Hematopoietic multipotent progenitor cell treated with erythropoietin and hydrocortisone succinate and interleukin-3 and kit ligand, for 4 days (in vitro differentiated cells): ENCODE measurements at places on chromosomes 1 and 21.

DNA sequence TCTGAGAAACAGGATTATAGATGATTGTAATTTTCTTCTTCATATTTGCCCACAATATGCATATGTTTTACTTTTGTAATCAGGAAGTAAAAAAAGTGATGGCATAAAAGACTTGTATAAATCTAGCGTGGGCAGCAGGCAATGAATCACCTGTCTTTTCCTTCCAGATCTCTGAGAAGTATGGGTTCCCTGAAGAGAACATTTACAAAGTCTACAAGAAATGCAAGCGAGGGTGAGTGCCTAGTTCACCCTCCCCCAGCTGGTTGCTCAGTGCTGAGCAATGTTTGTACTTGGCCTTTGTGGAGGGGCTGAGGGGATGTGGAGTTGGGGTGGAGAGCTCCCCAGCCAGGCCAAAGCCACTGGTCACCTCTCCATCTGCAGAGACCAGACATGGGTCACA, 30.7 kb downstream of the GRHL3 start:
- no peak for DNase-seq

GRCh38 chr1:19974822-19975416, 4.5 kb downstream of the PLA2G2A start:
- peak; percentile 58 for DNase-seq

- DNase-seq, result no peak
Measured at GRCh38 chr1:167683641-167684502, 37.9 kb upstream of the MPZL1 start.

GRCh38 chr1:204873176-204873575, 2.5 kb downstream of the NFASC start:
- DNase-seq, result no peak

DNA sequence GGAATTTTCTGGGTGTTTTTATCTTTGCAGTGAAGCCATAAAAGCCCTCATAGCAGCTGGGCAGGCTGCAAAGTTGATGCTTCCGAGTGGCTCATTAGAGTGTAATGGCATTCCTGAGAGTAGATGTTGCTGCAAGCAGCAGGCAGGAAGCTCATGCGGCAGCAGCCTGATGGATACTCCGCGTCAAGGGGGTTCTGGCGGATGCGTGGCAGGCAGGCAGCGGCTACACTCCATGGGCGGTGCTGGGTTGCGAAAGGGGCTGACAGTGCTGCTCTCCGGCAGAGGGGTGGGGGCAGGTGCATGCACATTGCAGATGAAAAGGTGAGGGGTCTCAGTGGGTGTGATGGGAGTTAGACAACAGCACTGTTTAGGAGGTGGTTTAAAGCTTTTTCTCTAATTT, 93.2 kb upstream of the AJAP1 start:
- no peak for DNase-seq

DNA sequence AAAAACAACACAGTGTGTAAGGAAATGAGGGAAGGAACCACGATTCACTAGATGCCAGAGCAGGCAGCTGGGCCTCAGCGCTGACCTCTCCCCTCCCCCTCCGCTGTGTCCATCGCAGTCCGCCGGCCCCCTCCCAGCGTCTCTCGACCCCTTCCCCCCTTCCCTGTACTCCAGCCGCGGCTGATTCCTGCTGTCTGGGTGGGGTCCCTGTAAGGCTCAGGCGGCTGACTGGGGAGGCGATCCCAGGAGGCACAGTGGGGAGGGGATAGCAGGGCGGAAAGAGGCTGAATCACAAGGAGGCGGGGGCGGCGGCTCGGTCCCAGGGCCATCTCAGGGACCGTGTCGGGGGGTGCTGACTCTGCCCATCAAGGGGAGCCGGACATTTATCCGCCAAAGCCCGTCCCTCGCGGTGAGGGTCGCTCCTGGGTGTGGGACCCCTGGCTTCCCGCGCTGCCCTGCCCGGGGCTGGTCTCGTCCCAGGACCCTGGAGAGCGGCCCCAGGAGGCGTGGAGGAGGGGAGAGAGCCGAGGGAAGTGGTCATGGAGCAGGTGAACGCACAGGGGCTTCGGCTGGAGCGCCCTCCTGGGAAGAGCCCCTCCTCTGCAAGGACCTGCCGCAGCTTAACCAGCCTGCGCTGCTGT, 241.9 kb downstream of the PTPRU start:
- DNase-seq, result no peak
